ENCODE measurements at places on chromosomes 6 and 20.

DNA sequence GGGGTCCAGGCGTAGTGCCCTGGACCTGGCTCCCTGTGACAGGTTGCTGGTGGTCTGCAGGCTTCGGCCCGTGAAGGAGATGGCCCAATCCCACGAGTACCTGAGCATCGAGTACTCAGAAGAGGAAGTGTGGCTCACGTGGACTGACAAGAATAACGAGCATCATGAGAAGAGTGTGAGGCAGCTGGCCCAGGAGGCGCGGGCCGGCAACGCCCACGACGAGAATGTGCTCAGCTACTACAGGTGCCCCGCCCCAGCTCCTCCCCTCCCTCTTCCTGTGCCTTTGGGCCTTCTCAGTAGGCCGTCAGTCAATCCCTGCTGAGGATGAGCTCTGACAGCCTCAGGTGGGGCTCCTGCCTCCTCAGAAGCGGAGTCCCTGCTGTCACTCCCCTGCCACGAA, 42.6 kb downstream of the UQCC2 start:
- DNase-seq: no peak

GRCh38 chr20:35342154-35342769, 50.0 kb upstream of the FAM83C start:
- DNase-seq: no peak

- DNase-seq: no peak
Observed at GRCh38 chr20:23143098-23143497, 57.0 kb upstream of the CD93 start.

DNA sequence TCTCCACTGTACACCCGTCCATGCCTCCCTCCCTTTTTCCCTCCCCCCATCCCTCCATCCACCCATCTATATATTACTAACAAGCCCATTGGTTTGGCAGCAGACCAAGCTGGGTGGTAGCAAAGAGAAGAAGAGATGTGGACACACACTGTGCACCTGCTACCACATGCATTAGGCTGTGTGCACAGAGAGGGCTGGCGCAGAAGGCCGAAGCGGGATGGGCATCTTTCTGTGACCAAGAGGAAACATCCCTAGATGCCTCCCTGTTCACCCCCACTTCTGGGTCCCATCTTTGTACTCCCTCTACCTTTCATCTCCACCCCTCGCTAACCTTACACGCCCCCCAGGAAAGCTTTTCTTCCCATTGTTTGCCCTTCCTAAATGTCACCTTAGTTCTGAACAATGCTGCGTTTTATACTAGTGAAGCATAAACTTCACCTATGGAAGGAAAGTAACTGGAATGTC, 64.9 kb upstream of the AFDN start:
- no peak for DNase-seq

DNA sequence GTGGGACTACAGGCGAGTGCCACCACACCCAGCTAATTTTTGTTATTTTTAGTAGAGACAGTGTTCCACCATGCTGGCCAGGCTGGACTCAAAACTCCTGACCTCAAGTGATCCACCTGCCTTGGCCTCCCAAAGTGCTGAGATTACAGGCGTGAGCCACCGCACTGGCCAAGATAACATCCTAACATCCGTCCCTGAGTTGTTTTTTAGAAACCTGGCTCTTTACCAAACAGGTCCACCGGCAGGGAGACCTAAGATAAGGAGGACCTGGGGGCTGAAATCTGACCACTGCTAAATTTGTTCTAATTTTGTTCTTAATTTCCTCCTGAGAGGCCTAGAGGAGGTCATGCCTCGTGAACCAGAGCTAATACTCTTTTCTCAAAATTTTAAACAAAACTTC, 20.5 kb downstream of the CTCFL start:
- no peak for DNase-seq

- no peak for DNase-seq
Observed at GRCh38 chr6:166949528-166950442, 6.6 kb downstream of the RNASET2 start.

- DNase-seq: no peak
Observed at GRCh38 chr20:23270382-23270911, 80.1 kb upstream of the NXT1 start.

DNA sequence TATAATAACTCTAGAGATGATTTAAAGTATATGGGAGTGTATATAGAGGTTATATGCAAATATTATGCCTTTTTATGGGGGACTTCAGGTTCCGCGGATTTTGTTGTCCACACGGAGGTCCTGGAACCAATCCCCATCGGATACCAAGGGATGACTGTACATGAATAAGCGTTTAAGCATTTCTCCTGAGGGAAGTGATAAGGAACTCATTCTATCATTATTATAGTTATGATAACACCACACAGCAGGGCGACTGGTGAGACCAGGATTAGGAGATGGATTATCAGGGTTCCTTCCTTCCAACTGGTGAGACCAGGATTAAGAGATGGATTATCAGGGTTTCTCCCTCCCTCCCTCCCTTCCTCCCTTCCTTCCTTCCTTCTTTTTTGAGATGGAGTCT, 6.6 kb downstream of the ECI2 start:
- no peak for DNase-seq

DNA sequence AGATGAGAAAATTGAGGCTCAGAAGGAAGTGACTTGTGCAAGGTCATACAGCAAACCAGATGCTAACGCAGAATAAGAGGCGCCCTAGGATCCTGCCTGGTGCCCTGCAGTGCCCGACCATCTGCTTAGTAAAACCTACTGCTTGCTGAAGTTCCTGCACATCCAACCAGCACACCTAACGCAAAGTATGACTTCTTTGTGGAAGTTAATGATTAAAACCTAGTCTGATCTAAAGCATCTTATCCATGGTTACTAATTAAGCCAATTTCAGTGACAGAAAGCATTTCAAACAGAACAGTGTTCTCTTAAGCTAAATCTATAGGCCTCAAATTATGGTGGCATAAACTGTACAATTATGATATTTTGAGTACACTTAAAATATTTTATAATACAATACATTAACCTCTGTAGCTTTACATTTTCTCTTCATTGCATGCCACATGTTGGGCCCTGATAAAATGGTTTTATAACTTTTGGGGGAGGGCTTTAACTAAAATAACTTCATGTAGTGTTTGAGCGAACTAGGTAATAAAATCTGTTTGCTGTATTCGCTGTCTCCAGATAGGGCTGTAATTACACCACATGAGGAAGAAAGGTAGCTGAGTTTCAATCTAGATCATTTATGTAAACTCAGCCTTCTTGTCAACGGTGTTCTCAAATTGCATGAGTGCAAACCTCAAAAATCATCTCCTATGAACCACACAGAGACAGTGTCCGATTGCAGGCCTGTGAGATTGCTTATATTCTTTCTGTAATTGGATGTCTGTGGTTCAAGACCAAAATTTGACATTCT, 37.5 kb upstream of the BEND3 start:
- no peak for DNase-seq

DNA sequence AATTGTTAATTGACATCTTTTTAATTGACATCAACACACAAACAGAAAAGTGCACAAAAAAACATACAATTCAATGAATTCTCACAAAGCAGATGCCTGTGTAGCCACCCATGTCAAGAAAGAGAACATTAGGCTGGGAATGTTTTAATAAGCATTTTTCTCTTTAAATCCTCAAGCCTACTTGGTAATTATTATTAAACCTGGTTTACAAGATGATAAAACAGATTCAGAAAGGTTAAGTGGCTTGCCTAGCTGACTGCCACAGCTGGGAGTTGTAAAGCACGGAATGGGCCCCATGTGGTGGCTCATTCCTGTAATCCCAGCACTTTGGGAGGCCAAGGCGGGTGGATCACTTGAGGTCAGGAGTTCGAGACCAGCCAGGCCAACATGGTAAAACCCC, 90.0 kb upstream of the AKAP12 start:
- no peak for DNase-seq

GRCh38 chr20:58956078-58956477, 25.0 kb upstream of the NELFCD start:
- no peak for DNase-seq

DNA sequence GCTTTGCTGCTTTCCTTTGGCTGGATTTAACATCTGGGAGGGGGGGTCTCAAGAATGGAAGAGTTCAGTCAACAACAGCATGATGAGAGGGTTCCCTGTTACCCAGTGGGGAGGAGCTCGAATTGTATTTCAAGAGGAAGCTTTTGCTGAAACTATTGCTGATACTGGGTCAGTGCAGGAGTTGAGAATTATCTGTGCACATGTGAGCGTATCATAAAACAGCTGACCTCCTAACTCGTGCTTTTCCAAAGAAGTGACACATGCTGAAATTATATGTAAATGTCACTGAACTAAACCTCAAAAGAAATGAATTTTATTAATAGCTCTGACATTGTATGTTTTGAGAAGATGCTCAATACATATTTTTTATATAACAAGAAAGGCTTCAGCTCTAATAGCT, 96.3 kb downstream of the PHF3 start:
- no peak for DNase-seq

DNA sequence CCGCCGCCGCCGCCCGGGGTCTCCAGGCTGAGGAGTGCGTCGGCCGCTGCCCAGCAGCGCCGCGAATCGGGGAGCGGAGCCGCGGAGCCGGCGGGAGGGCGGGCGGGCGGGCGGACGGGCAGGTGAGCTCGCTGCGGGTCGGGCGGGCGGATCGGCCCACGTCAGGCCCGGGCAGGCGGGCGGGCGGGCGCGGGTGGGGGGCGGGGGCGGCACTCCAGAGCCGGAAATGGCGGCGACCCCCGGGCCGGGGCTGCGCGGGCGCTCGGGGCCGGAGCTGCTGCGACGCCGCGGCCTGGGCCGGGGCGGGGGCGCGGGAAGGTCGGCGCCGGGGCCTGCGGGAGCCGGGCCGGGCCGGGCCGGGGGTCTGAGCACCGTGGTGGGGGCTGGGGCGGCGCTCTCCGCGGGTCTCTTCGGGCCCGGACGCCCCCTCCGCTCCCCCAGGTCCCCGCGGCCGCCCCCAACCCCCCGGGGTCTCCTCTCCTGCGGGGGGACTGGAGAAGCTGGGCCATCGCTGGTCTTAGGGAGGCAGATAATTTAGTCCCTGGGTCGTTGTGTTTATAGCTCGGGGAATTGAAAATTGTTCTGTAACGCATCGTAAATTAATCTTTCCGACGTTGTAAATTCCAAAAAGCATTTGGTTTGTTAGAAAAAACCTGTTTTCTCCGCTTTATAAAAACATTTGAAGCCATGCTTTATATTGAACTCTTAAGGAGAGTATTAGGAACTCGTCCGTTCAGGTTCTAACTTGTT, 451 bp downstream of the DNAJC5 start:
- DNase-seq: no peak

- DNase-seq: no peak
Observed at GRCh38 chr6:155398221-155398620, 57.4 kb downstream of the NOX3 start.

GRCh38 chr6:8082572-8082953, 18.4 kb upstream of the BLOC1S5 start:
- no peak for DNase-seq

- DNase-seq: no peak
Observed at GRCh38 chr6:3345836-3346235, 87.1 kb downstream of the PSMG4 start.

DNA sequence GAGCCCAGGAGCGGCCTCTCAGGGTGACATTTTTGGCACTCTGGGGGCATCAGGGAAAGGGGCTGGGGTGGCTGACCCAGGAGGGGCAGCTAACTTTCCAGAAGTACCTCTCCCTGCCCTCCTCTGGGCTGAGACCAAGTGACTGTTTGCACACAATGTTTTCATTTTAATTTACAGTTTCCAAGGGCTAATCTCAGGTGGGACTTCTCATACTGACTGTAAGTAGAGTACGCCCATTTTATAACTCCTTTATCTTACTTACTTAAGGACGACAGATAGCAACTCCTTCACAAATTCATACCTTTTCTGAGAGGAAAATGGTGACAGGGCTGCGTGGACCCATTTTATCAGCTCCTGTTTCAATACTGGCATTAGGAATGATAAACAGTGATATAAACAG, 172.9 kb upstream of the EXOC2 start:
- DNase-seq: no peak

- no peak for DNase-seq
Observed at GRCh38 chr6:17622144-17622543, 22.0 kb downstream of the FAM8A1 start.
